ENCODE measurements at places on chromosomes 3 and 15. TPM values are rescaled to one million over a fixed set of nuclear protein-coding genes. Genes with fewer than 3 reads are reported as not detected.

The CLSTN2 gene
- total RNA-seq = 3.0 TPM

The AADACL2 gene
- not detected for total RNA-seq

The SUCNR1 gene
- total RNA-seq = 41.8 TPM

The APOD gene
- total RNA-seq = 0.13 TPM

The HCN4 gene
- total RNA-seq = not detected

Data from aortic smooth muscle cell (primary cell).